ENCODE measurements at places on chromosomes 7 and 10.

GRCh38 chr7:128059143-128059988, 28.1 kb upstream of the LRRC4 start:
- DNase-seq: no peak

GRCh38 chr7:151431768-151432311, 8.1 kb downstream of the CRYGN start:
- no peak for DNase-seq

DNA sequence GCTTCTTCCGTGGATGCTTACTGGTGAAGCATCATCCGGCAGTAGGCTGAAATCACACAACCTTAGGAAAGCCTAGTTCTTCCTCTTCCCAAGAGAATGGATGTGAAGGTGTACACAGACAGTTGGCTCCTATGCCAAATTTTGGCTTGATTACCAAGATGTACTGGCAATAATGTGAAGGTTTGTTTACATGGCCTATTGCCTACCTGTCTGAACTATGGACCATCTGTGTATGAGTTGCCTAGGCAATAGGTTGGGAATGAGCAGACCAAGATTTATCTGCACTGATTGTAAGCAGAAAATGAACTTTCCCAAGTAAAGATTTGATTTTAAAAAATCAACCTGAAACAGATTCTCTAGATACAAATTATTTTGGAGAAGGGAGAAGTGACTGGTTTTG, 325.9 kb upstream of the SORCS1 start:
- no peak for DNase-seq

GRCh38 chr7:87474533-87475358, 734 bp downstream of the ABCB4 start:
- DNase-seq: no peak

DNA sequence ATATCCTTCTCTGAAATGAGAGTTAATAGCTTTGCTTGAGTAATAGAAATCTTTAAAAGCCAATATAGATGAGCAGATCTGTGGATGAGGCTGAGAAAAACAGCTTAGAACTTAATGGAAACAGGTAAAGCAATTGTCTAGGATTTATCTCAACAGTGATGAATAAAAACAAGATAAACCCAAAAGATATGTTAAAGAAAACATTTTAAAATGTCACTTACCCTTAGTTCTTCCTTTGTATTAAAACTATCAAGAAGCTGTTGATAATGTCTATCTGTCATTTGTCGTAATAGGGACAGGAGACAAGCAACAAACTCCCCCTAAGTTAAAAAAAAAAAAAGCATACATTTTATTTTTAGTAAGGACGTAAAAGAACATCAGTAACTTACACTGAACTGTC, 272.1 kb upstream of the IMMP2L start:
- no peak for DNase-seq

GRCh38 chr10:52752801-52753445, 19.7 kb downstream of the MBL2 start:
- DNase-seq: no peak

GRCh38 chr7:22110227-22110839, 164.6 kb upstream of the CDCA7L start:
- peak; percentile 53 for DNase-seq

GRCh38 chr10:89076120-89076519, 85.5 kb downstream of the FAS start:
- no peak for DNase-seq

- no peak for DNase-seq
Measured at GRCh38 chr10:82861889-82862288, 986.9 kb downstream of the NRG3 start.

DNA sequence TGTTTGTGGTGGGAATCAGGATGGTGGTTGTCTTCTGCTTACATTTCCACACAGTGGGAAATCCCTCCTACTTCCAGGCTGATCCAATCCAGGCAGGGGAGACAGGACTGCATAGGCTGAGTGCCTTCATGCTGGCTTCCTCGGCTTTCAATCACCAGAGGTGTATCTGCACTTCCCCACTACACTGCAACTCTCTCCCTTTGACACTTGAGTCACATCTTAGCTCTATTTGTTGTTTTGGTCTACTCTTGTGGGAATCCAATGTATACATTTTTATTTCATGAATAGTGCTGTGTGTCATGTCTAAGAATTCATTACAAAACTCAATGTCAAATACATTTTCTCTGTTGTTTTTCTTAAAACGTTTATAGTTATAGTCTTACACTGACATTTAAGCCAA, 735.6 kb downstream of the XPNPEP1 start:
- DNase-seq: no peak

DNA sequence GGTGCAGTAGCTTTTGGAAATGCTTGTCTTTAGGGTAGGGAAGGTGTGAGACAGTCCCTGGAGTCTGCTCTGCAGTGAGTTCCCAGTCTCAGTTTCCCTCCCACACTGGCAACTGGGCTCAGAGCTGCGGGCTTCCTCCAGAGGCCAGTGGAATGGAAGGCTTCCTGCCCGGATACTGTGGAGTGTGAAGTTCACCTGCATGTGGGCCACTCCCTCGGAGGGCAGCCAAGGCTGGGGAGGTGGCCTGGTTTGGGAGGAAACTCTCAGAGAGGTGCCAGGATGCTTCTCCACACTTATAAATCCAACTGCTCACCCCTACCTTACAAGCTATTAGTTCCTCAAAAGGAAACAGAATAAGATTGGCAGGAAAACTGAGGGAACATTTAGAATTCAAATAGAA, 18.1 kb upstream of the UBE2H start:
- DNase-seq: no peak

- no peak for DNase-seq
Measured at GRCh38 chr7:2944739-2945138, 98.9 kb downstream of the CARD11 start.

DNA sequence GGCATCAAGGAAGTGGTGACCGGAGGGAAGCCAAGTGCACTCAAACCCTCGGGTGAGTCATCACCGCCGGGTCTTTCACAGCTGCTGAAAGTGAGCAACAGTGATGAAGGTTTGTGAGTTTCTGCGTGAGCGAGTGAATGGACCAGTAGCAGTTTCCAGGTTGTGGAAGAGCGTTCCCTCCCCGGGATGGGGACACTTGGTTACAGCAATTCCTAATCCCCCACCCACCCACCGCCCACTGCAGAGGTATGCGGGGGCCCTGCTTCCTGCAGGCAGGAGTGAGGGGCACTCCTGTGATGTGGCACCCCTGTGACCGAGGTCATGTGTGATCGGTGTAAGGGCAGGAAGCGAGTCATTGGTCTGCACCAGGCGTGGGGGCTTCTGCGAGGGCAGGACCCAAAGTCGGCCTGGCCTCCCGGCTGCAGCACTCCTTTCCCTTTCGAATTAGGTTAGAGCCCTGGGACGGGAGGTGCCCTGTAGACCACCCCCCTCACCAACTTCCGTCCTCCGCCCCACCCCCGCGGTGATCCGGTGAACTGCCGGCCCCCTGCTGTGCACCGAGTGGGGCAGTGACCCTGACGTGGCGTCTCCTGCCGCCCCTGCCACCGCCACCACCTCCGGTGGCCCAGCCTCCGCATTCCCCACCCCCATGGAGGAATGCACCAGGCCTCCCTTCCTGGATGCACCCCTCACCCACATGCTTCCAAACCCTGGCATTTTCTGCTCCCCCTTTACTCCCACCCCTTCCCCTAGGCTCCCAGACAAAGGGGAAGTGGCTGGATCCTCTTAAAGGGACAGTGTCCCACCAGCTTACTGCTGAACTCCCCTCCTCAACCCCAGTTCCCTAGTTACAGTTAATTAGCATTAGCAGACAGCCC, 10.9 kb downstream of the LIMK1 start:
- DNase-seq: no peak

GRCh38 chr10:12720217-12720981, 281.1 kb downstream of the CCDC3 start:
- DNase-seq: no peak

- no peak for DNase-seq
Measured at GRCh38 chr10:90089719-90090118, 388.3 kb downstream of the KIF20B start.

GRCh38 chr10:67107670-67108069, 181.8 kb downstream of the LRRTM3 start:
- no peak for DNase-seq

- no peak for DNase-seq
Measured at GRCh38 chr7:28587211-28587610, 174.9 kb downstream of the CREB5 start.

DNA sequence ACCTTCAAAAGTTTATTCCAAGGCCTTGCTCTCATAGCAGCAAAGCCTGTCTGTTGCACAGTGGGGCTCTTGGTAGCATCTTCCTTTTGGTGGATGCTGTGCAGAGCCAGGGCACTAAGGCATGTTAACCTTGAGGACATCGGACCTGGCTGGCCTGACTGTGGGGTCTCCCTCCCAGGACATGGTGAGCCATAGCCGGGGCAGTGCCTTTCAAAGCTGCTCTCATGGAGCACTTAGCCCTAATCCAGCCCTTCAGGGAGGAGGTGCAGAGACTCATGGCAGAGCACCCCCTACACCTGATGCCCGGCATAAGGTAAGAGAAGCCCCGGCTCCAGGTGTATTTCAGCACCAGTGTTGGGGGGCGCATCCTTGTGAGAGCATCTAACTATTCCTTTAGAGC, 941.4 kb upstream of the ZNF722 start:
- no peak for DNase-seq

DNA sequence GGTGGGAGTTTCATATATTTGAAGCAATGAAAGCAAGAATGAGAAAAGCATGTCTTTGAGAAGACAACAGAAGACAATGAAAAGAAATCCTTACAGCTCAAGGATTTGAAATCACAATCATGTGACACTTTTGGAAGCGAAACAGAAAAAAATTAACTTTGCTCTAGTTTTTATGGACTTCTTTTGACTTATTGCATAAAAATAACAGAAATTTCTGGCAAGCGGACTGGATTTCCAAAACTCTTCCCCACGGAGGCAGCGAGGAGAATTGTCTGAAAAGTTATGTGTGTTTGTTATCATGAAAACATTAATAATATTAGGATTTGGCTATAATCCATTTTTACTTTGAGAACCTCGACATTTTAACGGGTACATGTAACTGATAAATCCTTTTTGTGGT, 223.3 kb downstream of the LRMDA start:
- DNase-seq: no peak

- no peak for DNase-seq
Measured at GRCh38 chr7:157432541-157432956, 95.7 kb downstream of the DNAJB6 start.

GRCh38 chr7:151520419-151521261, 945 bp upstream of the RHEB start:
- DNase-seq: no peak

GRCh38 chr10:97463363-97464132, 17.6 kb downstream of the ZDHHC16 start:
- DNase-seq: no peak

DNA sequence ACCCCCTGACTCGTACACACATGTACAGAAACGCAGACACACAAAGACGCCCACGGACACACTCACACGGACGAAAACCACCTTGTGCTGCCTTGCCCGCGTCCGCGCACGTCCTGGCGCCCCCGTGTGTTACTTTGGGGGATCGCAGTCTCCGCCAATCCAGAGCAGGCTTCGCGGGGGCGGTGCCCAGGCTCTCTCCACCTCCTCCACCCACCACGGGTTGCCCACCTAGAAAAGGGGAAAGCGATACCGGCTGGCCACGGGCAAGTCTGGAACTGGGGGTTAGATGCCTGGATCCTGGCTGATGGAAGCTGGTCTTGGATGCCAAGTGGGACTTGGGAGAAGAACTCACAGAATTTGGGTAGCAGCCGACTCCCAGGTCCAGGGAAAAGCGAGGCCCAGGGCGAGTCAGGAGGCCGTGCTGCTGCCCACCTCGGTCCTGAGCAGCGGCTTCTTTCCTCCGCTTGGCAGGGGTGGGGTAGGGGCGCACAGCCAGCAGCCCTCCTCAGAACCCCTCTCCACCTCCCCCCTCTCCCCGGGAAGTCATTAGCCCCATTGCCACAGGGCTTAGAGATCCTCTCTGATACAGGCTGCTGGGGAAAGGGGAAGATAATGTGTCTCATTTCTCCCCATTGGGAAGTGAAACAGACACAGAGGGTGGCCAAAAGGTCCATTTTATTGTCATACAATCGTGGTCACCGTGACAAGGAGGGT, 4.6 kb upstream of the VGF start:
- DNase-seq: no peak

GRCh38 chr10:42553064-42553407, 85.3 kb downstream of the ZNF33B start:
- no peak for DNase-seq

GRCh38 chr7:68472688-68473087, 1125.6 kb upstream of the AUTS2 start:
- no peak for DNase-seq

DNA sequence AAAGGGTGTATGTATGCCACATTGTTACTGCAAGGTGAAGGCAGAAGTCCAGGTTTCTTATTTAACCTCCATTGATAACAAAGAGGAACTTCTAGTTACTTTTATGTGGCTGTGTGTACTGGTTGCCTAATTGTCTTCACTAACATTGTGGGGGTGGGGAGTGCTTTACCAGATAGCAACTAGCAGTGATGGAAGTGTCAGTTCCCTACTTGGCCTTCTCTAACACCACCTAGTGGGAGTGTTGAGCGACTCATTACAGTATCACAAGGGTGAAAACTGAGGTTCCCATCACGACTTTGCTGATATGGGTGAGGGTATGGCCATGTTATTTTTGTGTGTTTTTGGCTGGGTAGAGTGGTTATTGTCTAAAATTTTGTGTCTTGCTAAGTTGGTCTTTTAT, 274.4 kb downstream of the THSD7A start:
- no peak for DNase-seq

- DNase-seq: no peak
Measured at GRCh38 chr10:63266391-63267316, 133.5 kb downstream of the NRBF2 start.

DNA sequence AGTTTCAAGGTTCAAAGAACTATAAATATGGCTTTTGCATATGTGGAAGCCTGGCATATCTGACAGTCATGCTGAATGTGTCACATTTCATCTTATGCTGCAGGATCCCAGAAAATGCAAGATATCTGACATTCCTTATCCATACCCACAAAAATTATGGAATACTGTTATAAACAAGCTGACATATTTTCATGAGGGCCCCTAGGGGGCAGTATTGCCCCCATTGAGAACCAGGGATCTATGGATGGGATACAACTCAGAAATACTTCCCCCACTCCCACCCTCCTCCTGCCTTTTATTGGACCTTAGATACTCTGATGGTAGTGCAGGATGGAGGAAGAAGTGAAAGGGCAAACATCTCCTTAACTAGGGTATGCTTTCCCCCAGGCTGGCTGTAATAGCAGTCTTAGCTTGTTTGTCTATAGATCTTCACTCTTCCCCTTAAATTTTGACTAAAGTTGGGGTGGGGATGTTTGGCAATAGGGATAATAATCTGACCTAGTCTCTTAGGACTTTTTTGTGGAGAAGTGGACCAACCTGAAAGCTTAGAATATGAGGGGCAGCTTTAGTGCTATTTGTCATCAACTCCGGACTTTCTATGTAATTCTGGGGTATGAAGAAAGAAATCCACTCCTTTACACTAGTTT, 3.5 kb upstream of the GNGT1 start:
- no peak for DNase-seq

DNA sequence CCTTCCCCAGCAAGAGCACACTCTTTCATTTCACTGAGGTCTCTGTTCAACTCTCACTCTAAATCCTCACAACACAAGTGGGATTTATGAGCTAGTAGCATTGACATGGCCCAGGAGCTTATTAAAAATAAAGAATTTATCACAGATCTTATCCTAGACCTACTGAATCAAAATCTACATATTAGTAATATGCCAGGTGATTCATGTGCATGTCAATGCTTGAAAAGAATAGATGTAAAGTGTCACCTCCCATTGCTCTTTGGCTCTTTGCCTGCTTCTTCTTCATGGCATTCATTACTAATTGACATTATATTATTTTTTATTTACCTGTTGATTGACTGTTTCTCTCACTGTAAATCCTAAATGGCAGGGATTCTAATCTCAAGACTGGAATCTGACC, 459.2 kb upstream of the LRRTM3 start:
- no peak for DNase-seq
